HS-5 (cell line): ENCODE measurements at places on chromosomes 6 and 20.

GRCh38 chr6:104229057-104229456 is 630.7 kb downstream of the HACE1 start:
- DNase-seq, result no peak

- no peak for DNase-seq
These were observed 28.9 kb downstream of the CDH26 start for GRCh38 chr20:59987135-59987534.

DNA sequence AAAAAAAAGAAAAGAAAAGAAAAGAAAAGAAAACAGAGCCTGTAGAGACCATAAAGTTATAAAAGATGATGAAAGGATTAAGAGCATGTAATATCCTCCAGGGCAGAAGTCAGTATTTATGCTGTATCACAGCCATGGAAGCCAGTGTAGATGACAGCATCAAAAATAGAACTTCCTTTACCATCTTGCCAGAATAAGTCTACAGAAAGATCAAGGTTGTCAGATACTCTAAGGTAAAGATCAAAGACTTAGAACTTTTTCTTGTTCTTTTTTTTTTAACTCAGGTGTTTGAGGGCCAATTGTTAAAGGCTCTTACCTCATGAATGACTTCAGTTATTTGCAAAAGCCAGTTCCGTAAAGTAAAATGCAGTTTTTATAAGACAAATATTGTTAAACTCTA is 54.6 kb downstream of the ARHGAP18 start:
- DNase-seq, result no peak

GRCh38 chr20:44967207-44967807 is 995 bp downstream of the STK4 start:
- DNase-seq, result no peak

DNA sequence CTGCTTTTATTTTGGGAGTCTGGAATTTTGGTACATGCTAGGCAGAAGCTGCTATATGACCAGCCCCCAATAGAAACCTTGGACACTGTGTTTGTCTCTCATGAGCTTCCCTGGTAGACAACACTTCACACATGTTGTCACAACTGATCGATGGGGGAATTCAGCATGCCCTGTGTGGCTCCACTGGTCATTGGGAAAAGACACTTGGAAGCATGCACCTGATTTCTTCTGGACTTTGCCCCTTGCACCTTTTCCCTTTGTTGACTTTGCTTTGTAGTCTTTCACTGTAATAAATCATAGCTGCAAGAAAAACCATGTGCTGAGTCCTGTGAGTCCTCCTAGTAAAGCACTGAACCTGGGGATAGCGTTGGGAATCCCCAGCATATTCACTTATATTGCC is 7.9 kb upstream of the WFDC10A start:
- DNase-seq, result no peak

GRCh38 chr6:157227202-157228166 is 95.8 kb downstream of the TMEM242 start:
- DNase-seq, result no peak

DNA sequence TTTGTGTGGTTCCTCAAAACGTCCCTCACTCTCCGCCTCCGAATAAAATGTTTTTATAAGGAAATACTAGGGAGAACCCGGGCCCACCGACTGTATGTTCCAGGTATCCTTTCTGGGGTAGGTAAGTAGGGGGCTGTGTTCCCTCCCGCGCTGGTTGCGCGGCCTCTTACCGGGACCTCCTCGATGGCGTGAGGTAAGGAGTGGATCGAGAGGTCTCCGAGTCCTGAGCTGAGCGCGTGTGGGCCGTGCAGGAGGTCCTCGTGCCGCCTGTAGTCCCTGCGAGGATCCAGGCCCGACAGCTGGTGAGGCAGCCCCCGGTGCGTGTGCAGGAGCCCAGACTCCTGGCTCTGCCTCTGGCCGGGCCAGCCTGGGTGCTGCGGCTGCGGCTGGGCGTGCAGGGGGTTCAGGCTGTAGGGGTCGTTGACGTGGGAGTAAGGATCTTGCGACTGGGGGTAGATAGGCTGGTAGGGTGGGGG is 5.1 kb downstream of the TFAP2A start:
- no peak for DNase-seq

DNA sequence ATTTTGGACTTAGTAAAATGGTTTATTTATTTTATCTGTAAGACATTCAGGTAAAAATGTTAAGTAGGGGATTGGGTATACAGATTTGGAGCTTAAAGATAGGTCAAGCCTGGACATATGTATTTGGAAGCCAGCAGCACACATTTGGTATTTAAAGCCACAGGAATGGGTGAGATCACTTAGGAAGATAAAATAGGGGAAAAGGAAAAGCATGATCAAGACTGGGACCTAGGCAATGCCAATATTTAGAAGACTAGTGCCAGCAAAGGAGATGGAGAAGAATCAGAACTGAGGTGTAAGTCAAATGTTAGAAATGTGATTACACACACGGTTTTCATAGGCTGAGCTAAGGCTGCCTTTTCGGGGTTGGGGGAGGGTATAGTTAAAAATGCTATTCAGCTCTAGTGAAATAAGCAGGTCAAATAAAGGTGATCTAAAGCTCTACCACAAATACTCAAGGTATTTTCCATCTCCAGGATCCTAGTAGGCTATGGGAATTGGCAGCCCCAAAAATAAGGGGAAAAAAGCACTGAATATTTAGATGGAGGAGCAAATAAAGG is 20.6 kb downstream of the SLC2A12 start:
- DNase-seq, result no peak

DNA sequence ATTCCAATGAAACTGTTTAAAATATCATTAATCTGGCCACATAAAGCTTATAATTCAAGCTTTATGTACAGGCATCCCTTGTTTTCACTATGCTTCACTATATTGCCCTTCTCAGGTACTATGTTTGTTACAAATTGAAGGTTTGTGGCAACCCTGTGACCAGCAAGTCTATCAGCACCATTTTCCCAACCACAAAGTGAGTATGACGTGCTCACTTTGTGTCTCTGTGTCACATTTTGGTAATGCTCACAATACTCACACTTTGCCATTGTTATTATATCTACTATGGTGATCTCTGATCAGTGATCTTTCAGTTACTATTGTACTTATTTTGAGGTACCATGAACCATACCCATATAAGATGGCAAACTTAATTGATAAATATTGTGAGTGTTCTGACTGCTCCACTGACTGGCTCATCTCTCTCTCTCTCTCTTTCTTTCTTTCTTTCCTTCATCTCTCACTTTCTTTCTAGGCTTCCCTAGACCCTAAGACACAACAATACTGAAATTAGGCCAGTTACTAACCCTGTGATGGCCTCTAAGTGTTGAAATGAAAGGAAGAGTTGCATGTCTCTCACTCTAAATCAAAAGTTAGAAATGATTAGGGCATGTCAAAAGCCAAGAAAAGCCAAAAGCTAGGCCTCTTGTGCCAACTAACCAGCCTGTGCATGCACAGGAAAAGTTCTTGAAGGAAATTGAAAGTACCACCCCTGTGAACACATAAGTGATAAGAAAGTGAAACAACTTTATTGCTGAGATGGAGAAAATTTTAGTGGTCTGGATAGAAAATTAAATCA is 227.9 kb downstream of the BCAS1 start:
- DNase-seq, result no peak

DNA sequence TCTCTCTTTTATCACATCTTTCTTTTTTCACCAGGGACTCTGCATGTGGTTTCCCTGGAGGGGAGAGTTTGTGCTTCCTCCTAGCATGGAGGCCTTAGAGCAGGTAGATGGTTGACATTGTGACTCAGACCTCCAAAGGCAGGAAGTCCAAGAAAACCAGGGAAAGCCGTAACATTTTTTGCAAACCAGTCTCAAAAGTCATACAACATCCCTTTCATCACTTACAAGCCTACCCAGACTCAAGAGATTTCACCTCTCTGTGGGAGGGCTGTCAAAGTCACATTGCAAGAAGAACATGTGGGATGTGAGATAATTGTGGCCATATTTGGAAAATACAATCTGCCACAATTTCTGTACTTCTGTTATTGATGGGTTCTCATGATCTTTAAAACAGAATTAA is 46.2 kb downstream of the SNRNP48 start:
- no peak for DNase-seq
